Hematopoietic multipotent progenitor cell (in vitro differentiated cells): ENCODE measurements at places on chromosomes 6 and 20. TPM values are rescaled to one million over a fixed set of nuclear protein-coding genes. Genes with fewer than 3 reads are reported as not detected.

Gene TSPO2
- total RNA-seq = not detected

Gene C6orf58
- not detected for total RNA-seq

Gene OVOL2
- not detected for total RNA-seq

Gene SOX4
- total RNA-seq = 90.2 TPM

- no peak for DNase-seq
Measured at GRCh38 chr6:32982084-32982701, 13.8 kb downstream of the BRD2 start.

GRCh38 chr6:3825851-3826581 is 23.2 kb upstream of the FAM50B start:
- no peak for DNase-seq

DNA sequence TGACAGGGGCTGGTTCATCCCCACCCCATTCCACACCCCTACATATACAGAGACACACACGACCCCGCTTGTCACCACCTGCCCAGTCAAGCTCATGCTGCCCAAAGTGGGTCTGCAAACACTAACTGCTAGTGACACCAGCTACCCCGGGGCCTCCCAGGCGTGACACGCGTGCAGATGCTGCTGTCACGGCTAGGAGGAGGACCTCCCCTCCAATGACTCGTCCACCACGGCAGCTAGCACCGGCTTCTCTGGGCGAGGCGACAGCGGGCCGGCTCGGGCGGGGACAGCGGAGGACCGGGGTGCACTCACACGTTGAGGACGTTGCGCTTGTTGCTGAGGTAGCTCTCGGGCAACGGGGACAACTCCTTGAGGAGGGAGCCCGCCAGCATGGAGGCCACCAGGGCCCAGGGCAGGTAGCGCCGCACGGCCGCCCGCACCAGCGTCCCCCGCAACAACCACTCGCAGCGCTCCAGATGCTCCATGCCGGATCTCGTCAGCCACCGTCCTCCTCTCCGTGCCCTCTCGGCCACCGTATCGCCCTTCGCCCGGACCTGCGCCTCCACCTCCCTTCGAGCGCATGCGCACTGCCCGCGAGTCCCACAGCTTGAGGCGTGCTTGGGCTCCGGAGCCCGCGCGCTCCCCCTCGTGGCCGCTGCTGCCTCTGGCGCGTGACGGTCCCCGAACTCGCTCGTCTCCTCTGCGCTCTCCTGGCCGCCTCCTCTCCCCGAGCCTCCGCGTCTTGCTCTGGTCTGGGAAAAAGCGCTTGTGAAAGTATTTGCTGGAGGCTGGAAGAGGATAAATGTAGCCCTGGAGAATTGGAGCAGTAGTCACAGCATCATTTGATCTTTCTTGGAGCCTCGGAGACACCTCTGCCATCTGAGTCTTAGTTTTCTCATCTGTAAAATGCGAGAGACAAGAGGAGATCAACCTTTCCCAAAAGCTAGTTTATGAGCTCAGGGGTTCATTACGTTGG is at the start of gene FITM2:
Gene FITM2 (minus strand): TSS at position 539 of the 976 bp plus-strand sequence. CDS start 54 bp downstream, at position 485.
- DNase-seq = peak; percentile 98

DNA sequence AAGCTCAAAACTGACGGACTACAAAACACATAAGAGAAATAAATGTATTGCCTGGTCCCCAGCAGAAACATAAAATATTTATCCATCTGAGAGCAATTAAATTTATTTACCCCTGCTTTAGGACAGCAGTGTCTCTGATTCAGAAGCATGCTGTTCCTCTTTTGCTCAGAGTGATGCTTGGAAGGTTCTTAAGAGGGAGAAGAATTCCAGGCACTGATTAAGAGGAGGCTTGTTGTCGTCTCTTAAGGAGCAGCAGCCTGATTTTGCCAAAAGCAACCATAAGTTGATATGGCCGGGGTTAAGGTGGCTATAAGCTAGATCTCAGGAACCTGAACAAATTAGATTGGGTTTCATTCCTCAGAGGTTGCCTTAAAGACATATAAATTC is 25.8 kb downstream of the CAP2 start:
- DNase-seq = no peak
